ENCODE measurements at places on chromosomes 5 and 9.

- H3K4me3 ChIP-seq, result no peak overlapping the region
- no peaks in the 10 kb centered on the region for H3K36me3 ChIP-seq
- H3K27ac ChIP-seq, result no peak overlapping the region
- H3K4me1 ChIP-seq, result no peaks in the 10 kb centered on the region
- no peak for DNase-seq
Measured at GRCh38 chr5:166058660-166059059, 2232.8 kb upstream of the WWC1 start.

DNA sequence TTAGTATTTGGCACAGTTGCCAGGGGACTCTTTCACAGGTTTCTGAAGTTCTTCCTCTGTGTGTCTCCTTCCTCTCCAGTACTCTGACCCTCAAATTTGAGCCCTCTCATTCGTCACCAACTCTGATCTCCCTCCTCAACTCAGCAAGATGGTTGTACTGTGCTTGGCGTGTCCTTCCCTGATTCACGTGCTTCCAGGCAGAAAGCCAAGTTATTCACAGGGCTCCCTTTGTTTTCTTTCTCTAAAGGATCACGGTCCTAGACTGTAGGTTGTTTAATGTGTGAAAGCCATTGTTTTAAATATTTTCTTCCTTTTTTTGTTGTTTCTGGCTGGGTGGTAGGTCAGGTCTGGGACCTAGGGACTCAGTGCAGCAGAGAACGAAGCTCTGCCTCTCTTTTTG is 142.9 kb downstream of the DMAC1 start:
- DNase-seq, result no peak
- H3K4me3 ChIP-seq, result no peak overlapping the region
- H3K4me1 ChIP-seq, result peaks cover 7% of the 10 kb centered on the region
- H3K27me3 ChIP-seq, result peaks cover 2% of the 10 kb centered on the region
- H3K36me3 ChIP-seq, result no peaks in the 10 kb centered on the region
- H3K27ac ChIP-seq, result no peak overlapping the region

GRCh38 chr9:131271506-131271931 is 4.8 kb downstream of the FAM78A start:
- peak overlapping the region; percentile 88 for H3K27ac ChIP-seq
- H3K4me3 ChIP-seq, result peak overlapping the region; percentile 29
- H3K27me3 ChIP-seq, result no peaks in the 10 kb centered on the region
- H3K4me1 ChIP-seq, result peaks cover 50% of the 10 kb centered on the region
- DNase-seq, result no peak

DNA sequence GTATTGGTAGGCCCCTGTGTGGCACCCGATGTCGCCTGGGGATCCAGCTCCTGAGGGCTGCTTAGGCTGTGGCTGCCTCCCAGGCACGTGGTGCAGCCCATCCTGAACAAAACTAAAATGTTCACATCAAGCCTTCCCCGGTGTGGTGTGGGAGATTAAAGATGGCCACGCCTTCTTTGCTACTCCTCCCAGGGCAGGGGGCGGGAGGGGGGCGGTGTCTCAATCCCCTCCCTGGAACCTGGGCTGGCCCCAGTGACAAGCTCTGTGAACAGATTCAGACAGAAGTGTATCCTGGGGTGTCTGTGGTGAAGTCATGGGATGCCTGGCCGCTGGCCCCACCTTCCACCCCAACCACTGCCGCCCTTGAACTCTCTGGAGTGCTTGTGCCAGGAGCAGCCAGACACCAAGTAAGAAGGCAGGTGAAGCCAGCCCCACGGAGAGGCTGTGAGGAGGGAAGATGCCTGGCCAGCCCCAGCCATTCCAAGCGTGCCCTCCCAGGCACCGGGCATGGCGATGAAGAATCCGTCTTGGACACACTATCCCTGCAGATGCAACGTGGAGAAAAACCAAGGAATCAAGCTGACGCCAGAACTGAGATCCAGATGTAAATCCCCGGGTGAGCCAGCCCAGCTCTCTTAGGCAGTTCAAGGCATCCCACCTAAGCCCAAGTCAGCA is 75.8 kb downstream of the AK8 start:
- H3K27ac ChIP-seq, result no peak overlapping the region
- peaks cover 5% of the 10 kb centered on the region for H3K4me1 ChIP-seq
- peaks cover 5% of the 10 kb centered on the region for H3K27me3 ChIP-seq
- no peaks in the 10 kb centered on the region for H3K36me3 ChIP-seq
- no peak for DNase-seq
- H3K4me3 ChIP-seq, result no peak overlapping the region

DNA sequence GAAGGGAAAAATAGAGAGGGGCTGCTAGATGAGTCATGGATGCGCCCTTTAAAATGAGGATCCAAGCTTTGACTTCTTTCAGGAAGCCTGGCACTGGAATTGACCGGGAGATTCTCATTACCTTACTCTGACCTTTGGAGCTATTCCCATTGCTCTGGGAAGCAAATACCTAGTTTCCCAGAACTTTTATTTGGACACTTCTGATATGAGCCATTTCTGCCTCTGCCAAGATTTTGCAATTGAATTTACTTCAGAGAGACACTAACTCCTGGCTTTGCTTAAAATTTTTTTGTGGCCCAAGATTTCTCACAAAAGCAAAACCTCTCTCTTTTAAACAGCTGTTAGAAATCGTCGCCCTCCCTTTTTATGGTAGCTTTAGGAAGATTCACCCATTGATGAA is 15.7 kb upstream of the AGXT2 start:
- DNase-seq, result no peak
- no peak overlapping the region for H3K4me3 ChIP-seq
- H3K27me3 ChIP-seq, result no peaks in the 10 kb centered on the region
- H3K27ac ChIP-seq, result no peak overlapping the region
- H3K4me1 ChIP-seq, result peaks cover 11% of the 10 kb centered on the region

DNA sequence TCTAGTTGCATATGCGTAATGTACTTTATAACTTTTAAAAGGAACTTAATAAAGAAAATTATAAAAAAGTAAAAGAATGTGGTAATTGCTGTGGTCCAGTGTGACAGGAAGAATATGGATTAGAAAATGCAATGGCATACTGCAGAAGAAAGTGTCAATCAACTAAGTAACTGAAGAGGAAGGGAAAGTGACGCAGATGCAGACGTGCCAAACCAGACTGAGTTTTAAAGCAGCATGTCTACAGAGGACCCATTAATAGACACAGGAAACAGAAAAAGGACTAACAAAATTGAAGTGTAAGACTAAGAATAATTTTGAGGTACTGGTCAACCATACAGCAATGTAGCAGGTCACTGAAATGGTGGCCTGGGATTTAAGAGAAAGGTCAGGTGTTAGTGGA is 73.3 kb downstream of the DPYSL3 start:
- no peaks in the 10 kb centered on the region for H3K4me1 ChIP-seq
- H3K36me3 ChIP-seq, result no peaks in the 10 kb centered on the region
- H3K27ac ChIP-seq, result no peak overlapping the region
- no peak overlapping the region for H3K4me3 ChIP-seq

DNA sequence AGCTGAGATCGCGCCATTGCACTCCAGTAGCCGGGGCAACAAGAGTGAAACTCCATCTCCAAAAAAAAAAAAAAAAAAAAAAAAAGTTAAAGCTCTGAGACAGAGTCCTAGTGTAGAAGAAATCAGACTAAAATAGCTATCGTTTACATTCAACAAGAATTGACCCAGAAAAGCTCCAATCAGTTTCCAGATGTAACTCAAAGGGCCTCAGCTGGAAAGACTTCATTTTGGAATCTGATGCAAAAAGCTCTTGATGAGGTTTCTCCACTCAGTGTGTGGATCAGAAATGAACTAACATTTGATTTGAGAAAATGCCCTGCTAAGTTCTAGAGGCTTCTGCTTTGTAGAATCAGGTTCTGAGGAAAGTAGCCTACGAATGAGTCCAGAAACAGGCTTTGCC is 7.2 kb upstream of the C1QTNF2 start:
- H3K4me3 ChIP-seq, result no peak overlapping the region
- no peaks in the 10 kb centered on the region for H3K36me3 ChIP-seq
- H3K27me3 ChIP-seq, result peaks cover 11% of the 10 kb centered on the region
- H3K4me1 ChIP-seq, result peaks cover 6% of the 10 kb centered on the region
- no peak overlapping the region for H3K27ac ChIP-seq
- no peak for DNase-seq

- peaks cover 8% of the 10 kb centered on the region for H3K27me3 ChIP-seq
- peaks cover 12% of the 10 kb centered on the region for H3K36me3 ChIP-seq
- no peak overlapping the region for H3K27ac ChIP-seq
- H3K4me3 ChIP-seq, result no peak overlapping the region
Measured at GRCh38 chr5:53713978-53714666, 153.7 kb downstream of the NDUFS4 start.

GRCh38 chr9:38024036-38024681 is 44.9 kb downstream of the SHB start:
- H3K4me3 ChIP-seq, result no peak overlapping the region
- H3K36me3 ChIP-seq, result no peaks in the 10 kb centered on the region
- no peaks in the 10 kb centered on the region for H3K4me1 ChIP-seq
- no peak overlapping the region for H3K27ac ChIP-seq
- no peak for DNase-seq
- H3K27me3 ChIP-seq, result peaks cover 1% of the 10 kb centered on the region

DNA sequence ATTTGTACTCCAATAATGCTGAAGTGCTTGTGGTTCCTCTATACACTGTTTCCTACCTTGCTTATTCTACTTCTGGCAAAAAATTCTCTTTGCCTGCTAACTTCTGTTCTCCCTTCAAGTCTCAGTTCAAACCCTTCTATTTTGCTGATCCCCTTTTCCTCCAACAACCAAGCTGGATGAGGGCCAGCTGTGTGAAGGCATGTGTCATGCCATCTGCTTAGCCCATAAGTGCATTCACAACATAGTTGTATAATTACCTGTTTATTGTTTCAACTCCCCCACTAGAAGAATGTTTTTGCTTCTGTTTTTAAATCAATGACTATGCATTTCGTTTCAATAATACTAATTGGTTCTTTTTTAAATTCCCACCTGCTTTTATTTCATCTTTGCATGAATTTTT is 1951.4 kb upstream of the WWC1 start:
- no peaks in the 10 kb centered on the region for H3K4me1 ChIP-seq
- no peak overlapping the region for H3K27ac ChIP-seq
- no peaks in the 10 kb centered on the region for H3K27me3 ChIP-seq
- H3K4me3 ChIP-seq, result no peak overlapping the region
- H3K36me3 ChIP-seq, result no peaks in the 10 kb centered on the region

- no peaks in the 10 kb centered on the region for H3K36me3 ChIP-seq
- DNase-seq, result no peak
- H3K27ac ChIP-seq, result peak overlapping the region; percentile 68
- H3K4me3 ChIP-seq, result peak overlapping the region; percentile 87
Measured at GRCh38 chr9:4661611-4662010, 483 bp upstream of the PLPP6 start.

- no peak overlapping the region for H3K4me3 ChIP-seq
- peaks cover 10% of the 10 kb centered on the region for H3K27me3 ChIP-seq
- no peak for DNase-seq
- H3K4me1 ChIP-seq, result no peaks in the 10 kb centered on the region
- H3K36me3 ChIP-seq, result no peaks in the 10 kb centered on the region
- no peak overlapping the region for H3K27ac ChIP-seq
Measured at GRCh38 chr9:131318231-131319085, 28.9 kb downstream of the PLPP7 start.

DNA sequence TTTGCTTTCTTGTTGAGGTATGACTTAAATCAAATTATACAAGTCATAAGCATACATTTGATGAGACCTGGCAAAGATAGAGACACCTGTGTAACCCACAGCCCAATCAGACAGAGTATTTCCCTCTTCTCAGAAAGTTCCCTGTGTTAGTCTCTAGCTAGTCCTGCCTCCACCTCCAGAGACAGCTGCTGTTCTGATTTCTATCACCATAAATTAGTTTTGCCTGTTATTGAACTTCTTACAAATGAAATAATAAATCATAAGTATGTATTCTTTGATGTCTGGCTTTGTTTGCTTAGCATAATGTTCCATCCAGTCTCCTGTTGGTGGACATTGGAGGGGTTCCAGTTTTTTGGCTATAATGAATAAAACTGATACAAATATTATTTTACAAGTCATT is 194.5 kb downstream of the ICE1 start:
- peaks cover 6% of the 10 kb centered on the region for H3K4me1 ChIP-seq
- H3K27ac ChIP-seq, result no peak overlapping the region

GRCh38 chr5:64822320-64822719 is 53.6 kb downstream of the CWC27 start:
- H3K27ac ChIP-seq, result peak overlapping the region; percentile 54
- peaks cover 8% of the 10 kb centered on the region for H3K36me3 ChIP-seq
- peaks cover 19% of the 10 kb centered on the region for H3K4me1 ChIP-seq
- peak overlapping the region; percentile 21 for H3K4me3 ChIP-seq
- H3K27me3 ChIP-seq, result no peaks in the 10 kb centered on the region
- DNase-seq, result no peak

GRCh38 chr9:7375013-7375511 is 424.5 kb downstream of the DMAC1 start:
- no peaks in the 10 kb centered on the region for H3K4me1 ChIP-seq
- H3K36me3 ChIP-seq, result no peaks in the 10 kb centered on the region
- no peak for DNase-seq
- no peak overlapping the region for H3K4me3 ChIP-seq

DNA sequence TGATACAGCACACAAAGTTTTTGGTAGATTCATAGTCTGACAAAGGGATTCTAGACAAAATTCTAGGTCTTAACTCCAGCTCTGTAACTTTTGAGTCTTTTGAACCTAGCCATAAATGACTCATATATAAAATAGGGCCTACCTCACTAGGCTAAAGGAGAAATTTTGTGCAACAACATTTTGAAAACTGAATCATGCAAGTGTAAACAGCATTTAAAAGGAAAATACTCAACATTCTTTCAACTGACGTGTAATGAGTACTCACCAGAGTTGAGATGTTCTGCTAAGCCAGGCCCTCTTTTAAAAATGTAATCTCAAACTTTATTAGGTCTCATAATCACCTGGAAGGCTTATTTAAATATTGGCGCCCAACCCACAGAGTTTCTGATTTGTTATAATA is 113.2 kb downstream of the STK32A start:
- no peaks in the 10 kb centered on the region for H3K36me3 ChIP-seq
- H3K27ac ChIP-seq, result no peak overlapping the region
- no peak for DNase-seq
- H3K4me3 ChIP-seq, result no peak overlapping the region

DNA sequence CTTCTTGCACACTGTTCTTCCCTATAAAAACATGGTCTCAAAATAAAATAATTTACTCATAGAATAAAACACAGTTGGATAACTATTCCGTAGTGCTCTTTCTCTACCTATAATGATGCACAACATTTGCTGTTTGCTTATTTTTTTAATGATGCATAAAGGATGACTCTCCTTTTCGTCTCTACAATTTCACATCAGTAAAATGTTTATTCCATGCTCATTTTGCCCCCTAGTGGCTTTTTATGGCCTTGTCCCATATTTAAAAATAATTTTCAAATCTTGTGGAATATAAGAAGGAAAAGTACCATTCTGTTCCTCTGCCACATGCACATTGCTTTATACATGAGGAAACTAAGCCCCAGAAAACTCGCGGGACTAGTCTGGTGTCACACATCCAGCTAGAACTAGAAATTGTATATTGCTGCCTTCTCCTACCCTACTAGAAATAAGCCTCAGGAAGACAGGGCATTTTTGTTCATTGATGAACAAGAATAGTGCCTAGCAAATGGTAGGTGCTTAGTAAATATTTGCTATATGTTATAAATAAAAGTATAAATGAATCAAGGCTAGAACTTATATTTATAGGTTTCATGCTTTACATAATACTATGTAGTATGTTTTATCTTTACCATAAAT is 12.7 kb downstream of the KCTD16 start:
- H3K4me1 ChIP-seq, result peaks cover 14% of the 10 kb centered on the region
- H3K36me3 ChIP-seq, result no peaks in the 10 kb centered on the region
- no peaks in the 10 kb centered on the region for H3K27me3 ChIP-seq
- H3K4me3 ChIP-seq, result no peak overlapping the region
- DNase-seq, result no peak

- H3K4me1 ChIP-seq, result no peaks in the 10 kb centered on the region
- H3K36me3 ChIP-seq, result no peaks in the 10 kb centered on the region
- no peak overlapping the region for H3K4me3 ChIP-seq
Measured at GRCh38 chr5:145666591-145666990, 168.6 kb downstream of the PRELID2 start.

All from memory B cell (primary cell).